ENCODE measurements at places on chromosomes 3 and 15.

- no peak for DNase-seq
These were observed 32.1 kb upstream of the TOPBP1 start for GRCh38 chr3:133693821-133694220.

DNA sequence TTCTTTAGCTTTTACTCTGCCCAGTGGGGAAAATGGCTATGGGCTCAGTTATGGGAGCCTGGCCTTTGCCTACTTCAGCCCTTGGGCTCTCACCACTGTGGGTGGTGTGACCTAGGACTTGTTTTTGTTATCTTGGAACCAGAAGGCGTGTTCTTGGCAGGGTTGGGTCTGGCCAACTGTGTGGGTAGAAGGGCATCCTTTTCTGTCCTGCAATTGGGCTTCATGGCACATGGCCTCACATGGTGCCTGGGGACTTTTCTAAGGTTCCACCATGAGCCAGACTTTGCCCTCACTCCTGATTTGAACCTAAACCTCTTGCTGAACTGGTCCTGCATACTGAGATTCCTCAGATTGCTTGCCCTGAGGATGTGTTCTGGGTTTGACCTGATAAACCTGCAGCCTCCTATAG is 1.7 kb downstream of the GLYCTK start:
- DNase-seq, result no peak

GRCh38 chr3:185988080-185988815 is 50.4 kb upstream of the TRA2B start:
- no peak for DNase-seq

DNA sequence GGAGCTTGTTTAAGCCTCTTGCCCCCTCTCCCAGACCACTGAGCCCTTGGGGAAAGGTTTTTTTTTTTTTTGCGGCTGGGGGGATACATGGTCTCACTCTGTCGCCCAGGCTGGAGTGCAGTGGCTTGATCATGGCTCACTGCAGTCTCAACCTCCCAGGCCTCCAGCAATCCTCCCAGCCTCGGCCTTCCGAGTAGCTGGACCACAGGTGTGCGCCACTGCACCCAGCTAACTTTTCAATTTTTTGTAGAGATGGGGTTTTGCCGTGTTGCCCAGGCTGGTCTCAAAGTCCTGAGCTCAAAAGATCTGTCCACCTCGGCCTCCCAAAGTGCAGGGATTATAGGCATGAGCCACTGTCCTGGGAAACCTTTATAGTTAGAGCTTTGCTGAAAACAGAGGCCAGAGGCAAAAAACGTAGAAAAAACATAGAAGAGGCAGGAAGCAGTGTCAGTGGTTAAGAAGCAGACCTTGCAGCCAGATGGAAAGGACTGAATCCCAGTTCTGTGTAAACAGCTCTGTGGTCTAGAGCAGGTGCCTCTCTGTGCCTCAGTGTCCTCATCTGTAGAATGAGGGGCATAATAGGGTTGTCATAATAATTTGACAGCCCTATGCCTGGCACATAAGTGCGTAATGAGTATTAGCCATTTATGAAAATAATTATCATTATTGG is 33.1 kb downstream of the CMTM7 start:
- DNase-seq, result no peak

GRCh38 chr3:116445990-116446389 is 703 bp upstream of the LSAMP start:
- no peak for DNase-seq

- DNase-seq, result no peak
These were observed 609.1 kb upstream of the BCHE start for GRCh38 chr3:166446291-166446690.

- DNase-seq, result no peak
These were observed 3.0 kb downstream of the HEG1 start for GRCh38 chr3:125052624-125053303.

GRCh38 chr3:100213891-100214573 is 46.8 kb upstream of the TBC1D23 start:
- no peak for DNase-seq

DNA sequence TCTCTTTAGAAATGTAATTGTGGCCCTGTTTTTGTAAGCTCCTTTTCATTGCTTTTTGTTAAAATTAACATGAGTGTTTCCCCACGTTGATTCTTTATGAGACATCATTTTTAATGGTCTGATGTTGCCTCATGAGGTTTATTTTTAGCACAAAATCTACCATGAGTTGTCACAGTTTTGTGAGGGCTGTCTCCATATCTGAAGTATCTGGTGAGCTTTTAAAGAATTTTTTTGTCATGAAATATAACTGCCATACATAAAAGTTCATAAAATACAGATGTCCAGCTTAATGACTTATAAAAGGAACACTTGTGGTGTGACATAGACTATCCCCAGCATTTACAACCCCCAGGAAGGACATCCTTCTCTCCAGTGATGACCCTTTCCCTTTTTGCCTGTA is 34.3 kb upstream of the CEMIP start:
- no peak for DNase-seq

- no peak for DNase-seq
These were observed 175.7 kb downstream of the FOXP1 start for GRCh38 chr3:71407823-71408222.

All from substantia nigra (tissue), 51 donors.